LoVo (cell line): ENCODE measurements at places on chromosomes 16 and 17.
A peak's percentile ranks its signal among the peaks of the same experiment; 100 is the strongest.

- no peak for DNase-seq
Observed at GRCh38 chr16:70348991-70349390, 2.3 kb downstream of the DDX19A start.

- DNase-seq = no peak
Observed at GRCh38 chr17:40604327-40605080, 39.2 kb upstream of the CCR7 start.

GRCh38 chr17:50815400-50815799, 20.0 kb upstream of the WFIKKN2 start:
- DNase-seq = no peak

- DNase-seq = no peak
Observed at GRCh38 chr16:75319513-75320411, 68.3 kb upstream of the BCAR1 start.

GRCh38 chr17:27181935-27182334, 112.0 kb upstream of the WSB1 start:
- no peak for DNase-seq

DNA sequence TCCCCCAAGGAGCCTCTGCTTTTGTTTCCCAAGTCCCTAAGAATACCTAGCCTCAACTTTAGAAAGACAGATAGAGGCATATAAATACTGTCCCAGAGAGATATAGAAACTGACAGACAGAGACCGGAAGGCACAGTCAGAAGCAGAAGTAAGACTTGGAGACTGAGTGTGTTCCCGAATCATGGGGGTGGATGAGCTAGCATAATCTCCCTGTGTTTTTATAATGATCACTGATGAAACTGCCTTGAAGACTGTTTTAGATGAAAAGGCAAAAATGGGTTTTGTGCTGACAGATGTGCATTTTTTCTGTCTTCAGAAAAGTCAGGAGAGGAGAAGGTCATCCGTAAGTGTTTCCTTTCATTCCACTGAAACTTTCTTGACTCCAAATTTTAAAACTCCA, 8.3 kb upstream of the PSMD3 start:
- DNase-seq = no peak

DNA sequence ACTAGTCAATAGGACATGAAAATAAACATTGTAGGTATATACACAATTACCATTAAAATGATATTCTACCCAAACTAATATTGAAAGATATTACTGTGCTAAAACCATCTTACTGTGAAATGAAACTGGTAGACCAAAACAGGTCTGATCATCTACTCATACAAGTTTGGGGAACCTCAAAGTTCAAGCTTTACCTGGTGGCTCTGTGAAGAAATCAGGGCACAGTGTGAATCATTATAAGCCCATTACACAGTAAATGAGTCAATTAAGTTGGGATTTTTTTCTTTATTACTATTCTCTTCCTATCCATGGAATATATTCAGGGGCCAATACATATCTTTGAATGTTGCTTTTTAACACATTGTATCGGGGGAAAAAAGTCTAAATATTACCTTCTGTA, 57.1 kb downstream of the HELZ start:
- DNase-seq = no peak

GRCh38 chr17:4986951-4987766, at the start of gene CAMTA2:
Gene CAMTA2, minus strand, starts transcription at chr17:4987675. Its CDS starts 1,453 bp downstream, at chr17:4986222.
- peak; percentile 78 for DNase-seq

GRCh38 chr16:11356573-11357331, 11.5 kb downstream of the RMI2 start:
- DNase-seq = no peak

- no peak for DNase-seq
Observed at GRCh38 chr17:40694584-40694983, 9.0 kb downstream of the KRT24 start.

DNA sequence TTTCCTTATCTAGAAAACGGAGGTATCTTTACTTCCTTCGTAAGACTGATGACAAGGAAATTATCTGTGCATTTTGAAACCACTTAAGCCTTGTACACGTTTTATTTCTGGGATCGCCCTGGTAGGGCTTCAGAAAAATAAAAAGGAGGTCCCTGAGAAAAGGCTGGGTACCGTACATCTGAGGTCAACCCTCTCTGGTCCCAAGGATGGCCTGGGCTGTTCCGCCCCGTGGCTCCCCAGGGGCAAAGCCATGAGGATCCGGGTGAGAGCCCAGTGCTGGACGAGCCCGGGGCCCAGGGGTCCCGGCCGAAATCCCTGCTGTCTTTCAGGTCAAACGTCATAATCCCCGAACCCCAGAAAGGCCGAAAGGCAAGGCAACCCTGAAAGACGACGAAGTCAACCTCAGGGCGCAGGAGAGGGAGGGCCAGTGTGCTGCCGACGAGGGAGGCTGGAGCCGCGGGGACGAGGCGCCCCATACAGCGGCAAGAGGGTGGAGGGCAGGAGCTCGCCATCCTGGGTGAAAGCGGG, 656 bp upstream of the FUS start:
- DNase-seq = no peak

- no peak for DNase-seq
Observed at GRCh38 chr16:6571044-6571443, 761.6 kb upstream of the RBFOX1 start.

GRCh38 chr16:31107465-31107867, 720 bp upstream of the BCKDK start:
- no peak for DNase-seq

DNA sequence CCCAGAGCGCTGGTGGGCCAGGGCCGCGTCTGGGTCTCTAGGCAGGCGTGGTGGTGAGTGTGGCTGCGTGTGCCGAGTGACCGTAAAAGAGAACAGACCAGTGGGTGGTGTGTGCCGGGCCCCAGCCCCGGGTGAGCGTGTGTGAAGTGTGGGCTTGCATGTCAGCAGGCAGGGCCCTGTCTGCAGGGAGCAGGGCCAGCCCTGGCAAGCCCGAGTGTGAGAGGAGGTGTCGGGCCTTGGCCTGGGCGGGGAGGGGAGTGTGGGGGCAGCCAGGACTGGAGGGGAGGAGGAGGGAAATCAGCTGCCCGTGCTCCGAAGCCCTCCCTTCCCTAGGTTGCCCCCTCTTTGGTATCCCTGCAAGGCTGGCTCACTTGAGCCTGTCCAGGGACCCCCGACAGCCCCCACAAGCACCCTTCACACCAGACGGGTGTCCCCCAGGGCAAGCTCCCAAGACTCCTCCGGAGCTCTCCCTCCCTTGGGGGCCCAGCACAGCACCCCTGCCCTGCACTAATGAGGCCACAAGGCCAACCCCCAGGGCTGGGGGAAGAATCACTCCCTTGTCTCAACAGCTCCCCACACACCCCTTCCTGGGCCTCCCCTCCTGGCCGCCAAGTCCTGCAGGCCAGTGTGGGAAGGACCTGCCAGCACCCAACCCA, 1.9 kb downstream of the USH1G start:
- no peak for DNase-seq

DNA sequence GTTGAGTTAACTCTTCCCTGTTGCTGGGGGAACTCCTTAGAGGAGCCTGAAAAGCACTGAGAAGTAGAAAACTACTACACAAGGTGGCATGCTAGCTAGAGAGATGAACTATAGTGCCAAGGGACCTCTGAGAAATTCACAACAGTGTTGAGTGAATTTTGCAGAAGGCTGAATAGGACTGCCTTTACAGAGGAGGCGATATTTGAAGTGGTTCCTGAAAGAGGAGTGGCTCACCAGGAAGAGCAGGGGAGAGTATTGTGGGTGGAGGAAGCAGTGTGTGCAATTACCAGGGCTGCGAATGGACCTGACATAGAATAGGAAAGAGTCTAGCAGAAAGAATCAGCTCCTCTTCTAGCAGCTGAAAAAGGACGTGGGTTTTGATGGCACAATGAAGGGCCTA, 66.4 kb downstream of the CDK5R1 start:
- DNase-seq = no peak

GRCh38 chr16:23832882-23833281, 2.9 kb upstream of the PRKCB start:
- no peak for DNase-seq

GRCh38 chr16:63461248-63461841, 1425.1 kb upstream of the CDH8 start:
- DNase-seq = peak; percentile 6

DNA sequence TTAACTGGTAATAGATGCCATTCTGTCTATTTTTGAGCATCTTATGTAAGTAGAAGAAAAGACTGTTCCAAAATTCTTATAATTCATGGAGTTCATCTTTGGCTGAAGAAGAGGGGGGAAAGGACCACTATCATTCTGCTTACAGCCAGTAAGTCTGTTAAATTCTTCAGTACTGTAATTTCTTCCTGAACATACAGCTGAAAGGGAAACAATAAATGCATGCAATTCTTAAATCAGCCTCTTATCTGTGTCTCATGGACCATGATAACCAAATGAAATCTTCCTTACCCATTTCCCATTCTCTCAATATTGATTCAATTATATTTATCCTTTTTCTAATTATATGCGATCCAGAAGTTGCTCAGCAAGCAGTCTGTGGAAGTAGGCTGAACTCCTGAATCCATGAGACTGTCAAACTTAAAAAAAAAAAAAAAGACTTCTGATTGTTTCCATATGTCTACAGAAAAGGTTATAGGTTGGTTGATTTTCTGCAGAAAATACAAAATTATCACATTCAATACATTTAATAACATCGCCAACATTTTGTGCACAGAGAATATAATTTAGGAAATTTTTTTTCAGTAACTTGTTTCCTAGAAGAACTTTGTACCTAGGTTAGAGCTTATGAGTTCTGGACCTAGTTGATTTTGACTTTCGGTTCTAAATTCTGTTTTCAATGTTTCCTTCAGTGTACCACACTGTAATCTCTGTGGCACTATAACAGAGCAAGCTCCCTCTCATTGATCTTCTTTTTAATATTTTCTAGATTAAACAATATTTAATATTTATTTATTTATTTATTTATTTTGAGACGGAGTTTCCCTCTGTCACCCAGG, 1.2 kb upstream of the ABCA9 start:
- no peak for DNase-seq

GRCh38 chr17:79951361-79952264, 84.1 kb downstream of the TBC1D16 start:
- DNase-seq = no peak

- no peak for DNase-seq
Observed at GRCh38 chr17:2055292-2056205, 646 bp downstream of the HIC1 start.

DNA sequence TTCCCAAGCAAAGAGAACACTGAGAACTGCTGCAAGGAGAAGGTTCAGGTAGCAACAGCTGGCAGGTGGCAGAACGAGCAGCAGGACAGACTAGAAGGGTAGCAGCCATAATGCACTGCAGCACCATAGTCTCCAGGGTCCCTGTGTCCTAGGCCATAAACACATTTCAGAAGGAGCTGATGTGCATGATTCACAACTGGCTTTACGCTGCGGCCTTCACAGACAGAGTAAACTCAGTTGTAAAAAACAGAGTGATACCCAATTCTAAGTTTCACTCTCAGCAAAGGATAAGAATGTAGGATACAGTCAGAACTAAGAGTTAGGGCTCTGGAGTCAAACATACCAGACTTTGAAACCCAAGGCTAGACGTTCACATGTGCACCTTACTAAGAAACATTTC, 24.4 kb downstream of the ARHGAP17 start:
- no peak for DNase-seq

GRCh38 chr16:15857724-15858560, 1.1 kb upstream of the MYH11 start:
- no peak for DNase-seq

- peak; percentile 49 for DNase-seq
Observed at GRCh38 chr16:84062734-84063640, 20.4 kb upstream of the SLC38A8 start.

- no peak for DNase-seq
Observed at GRCh38 chr16:65059406-65059980, 62.4 kb downstream of the CDH11 start.

DNA sequence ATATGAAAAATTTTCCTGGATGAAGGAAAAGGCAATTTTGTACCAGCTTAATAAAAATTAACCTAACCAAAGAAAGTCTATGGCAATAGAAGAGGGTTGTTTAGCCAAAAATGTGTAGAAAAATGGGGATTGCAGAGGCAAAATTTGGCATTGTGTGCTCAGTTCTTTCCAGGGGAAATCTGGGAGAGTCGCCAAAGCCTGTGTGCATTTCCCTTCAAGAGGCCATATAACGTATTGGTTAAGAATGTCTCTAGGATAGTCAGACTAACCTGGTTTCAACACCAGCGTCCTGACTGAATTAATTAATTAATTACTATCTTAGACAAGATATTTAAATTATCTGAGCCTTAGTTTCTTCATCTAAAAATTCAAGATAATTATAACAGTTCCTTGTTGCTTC, 44.8 kb upstream of the HLF start:
- DNase-seq = no peak

- no peak for DNase-seq
Observed at GRCh38 chr17:66747578-66748275, 87.2 kb upstream of the CACNG5 start.

GRCh38 chr17:76385892-76386786, 1.7 kb downstream of the SPHK1 start:
- peak; percentile 82 for DNase-seq

GRCh38 chr16:81447383-81448101, 2.9 kb downstream of the CMIP start:
- no peak for DNase-seq

DNA sequence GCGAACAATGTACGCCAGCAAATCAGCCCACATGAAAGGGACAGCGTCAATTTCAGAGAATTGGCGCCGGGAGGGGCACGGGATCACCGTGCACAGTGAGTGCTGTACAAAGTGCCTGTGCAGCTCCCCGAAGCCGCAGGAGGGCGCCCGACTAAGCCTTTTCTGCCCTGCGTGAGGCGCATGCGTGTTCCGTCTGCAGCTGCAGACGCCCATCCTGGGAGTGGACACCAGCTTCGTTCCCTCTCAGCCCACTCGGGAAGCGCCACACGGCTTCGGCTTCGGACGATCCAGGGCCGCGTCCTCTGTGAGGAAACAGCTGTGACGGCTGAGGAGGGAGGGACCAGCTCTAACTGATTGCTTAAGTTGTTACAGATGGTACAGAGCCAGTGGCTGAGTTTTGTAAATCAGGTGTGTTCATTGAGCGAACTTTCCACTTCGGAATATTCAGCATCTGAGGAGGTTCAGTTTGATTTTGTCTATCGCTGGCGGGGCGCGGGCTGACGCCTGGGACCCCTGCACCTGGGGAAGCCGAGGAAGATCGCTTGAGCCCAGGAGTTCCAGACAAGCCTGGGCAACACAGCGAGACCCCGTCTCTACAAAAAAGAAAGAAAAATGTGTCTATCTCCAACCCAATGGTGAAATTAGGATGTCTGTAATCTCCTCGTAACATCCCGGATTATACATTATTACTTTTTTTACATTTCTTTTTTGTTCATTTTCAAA, 15.4 kb upstream of the ZNF287 start:
- DNase-seq = peak; percentile 92

GRCh38 chr16:5428932-5429331, 331.3 kb upstream of the EEF2KMT start:
- DNase-seq = no peak
